AG04449 (cell line): ENCODE measurements at places on chromosomes 11 and 22.

GRCh38 chr11:70063555-70063954 is 14.6 kb upstream of the ANO1 start:
- no peak for DNase-seq

DNA sequence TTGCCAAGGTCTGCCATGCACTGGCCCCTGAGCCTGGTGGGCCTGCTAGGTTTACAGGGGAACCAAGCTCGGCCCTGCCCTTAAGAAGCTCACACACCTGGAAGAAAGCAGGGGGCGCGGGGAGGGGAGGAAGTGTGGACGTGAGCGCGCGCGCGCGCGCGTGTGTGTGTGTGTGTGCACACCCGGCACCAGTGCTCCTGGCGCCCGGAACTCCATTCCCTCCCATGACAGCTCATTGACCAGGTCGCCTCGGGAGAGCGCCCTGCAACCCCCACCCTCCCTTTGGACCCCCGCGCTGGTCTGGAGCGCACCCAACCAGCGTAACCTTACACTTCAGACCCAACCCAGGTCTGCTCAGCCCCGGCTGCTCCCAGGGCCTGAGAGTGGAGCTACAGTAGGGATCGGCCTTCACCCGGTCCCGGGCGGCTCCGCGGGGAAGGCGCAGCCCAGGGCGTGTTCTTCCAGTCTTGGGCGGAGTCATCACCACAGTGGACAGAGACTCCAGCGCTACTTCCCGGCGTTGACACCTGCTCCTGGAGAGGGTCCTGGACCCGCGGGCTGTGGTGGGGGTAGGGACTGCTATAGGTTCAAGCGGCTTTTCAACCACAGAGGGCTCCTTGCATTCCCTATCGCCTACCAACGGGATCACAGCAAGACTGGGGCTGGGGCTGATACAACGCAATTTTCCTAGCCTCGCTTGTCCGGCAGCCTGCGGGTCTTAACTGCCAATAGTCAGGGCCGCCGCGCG is 1.5 kb downstream of the GALNT18 start:
- DNase-seq, result no peak

DNA sequence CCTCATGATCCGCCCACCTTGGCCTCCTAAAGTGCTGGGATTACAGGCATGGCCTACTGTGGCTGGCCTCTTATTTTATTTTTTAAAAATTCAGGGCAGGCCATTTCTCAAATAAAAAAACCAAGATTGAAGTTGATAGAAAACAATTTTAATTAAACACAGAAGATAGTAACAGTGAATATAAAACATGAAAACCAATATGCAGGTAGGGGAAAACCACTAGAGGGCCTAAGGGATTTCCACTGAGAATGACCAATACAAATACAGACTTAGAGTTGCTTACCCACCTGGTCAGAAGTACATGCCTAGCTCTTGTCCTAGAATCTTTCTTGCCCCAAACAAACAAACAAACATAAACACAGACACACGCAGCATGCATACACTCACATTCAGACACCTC is 1.7 kb upstream of the RTCB start:
- no peak for DNase-seq

DNA sequence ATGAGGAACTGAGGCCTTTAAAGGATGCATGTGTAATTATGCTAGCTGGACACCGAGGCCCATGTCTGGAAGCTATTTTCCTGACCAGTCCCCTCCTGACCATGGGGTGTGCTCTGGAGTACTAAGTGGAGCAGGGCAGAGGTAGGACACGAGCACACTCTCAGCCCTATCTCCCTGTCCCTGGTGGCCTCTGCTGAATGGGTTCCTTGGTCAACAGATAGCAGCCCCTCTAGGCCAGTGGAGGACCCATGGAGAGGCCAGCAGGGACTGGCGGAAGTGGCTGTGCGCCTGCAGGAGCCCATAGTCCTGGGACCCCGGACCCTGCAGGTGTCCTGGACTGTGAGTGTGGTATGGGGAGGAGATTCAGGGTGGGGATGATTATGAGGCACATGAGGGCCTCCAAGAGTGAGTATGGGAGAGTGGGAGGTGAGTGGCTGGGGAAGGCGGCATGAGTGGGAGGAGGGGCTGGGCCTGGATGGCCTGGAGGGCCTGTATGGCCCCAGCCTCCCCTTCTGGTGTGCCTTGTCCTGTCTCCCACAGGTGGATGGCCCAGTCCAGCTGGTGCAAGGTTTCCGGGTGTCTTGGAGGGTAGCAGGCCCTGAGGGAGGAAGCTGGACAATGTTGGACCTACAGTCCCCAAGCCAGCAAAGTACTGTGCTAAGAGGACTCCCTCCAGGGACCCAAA is 9.5 kb downstream of the ROBO3 start:
- DNase-seq, result no peak

- DNase-seq, result no peak
Measured at GRCh38 chr11:27210531-27210930, 152.5 kb downstream of the CCDC34 start.

DNA sequence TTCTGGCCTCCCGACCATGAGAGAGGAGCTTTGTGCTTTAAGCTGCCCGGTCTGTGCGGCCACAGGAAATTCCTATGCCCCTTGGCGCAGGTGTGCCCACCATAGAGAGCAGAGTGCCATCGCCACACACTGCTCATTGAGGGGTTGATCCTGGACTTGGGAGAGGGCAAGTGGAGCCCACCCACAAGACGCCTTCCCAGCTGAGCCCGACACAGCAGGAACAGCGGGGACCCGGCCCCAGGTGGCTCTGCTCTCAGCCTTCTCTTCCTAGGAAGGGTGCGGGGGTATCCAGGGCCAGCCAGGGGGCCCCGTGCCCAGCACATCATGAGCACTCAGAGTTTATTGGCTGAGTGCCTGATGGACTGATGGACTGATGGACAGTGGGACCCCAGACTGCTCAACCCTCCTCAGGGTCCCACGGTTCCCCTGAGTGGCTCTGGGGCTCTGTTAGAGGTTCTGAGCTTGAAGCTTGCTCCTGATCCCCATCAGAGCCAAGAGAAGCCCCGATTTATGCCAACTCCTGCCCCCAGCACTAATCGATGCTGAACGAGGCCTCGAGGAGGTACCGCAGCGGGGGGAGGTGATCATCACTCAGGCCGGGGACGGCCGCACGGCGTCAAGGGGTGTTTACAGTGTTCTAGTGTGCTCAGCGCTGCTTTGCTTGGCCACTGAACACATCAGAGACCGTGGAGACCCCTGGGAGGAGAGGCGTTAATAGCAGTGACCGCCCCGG is 13.5 kb upstream of the MRGPRD start:
- DNase-seq, result no peak

DNA sequence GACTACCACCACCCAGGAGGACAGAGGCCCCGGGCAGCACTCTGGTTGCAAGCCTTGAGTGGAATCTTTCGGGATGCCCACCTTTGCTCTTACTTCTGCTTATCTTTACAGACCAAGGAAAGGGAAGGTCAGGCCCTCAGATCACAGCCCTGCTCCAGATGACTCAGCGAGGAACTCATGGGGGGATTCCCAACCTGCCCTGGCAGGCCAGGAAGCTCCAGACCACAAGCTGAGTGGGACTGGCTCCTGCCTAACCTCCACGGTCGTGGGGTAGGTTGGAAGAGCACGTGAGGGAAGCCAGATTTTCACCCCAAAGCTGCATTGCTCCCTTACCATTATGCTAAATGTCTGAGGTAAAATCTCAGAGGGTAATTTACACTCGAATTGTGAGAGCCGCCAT is 11.8 kb downstream of the TBC1D10A start:
- DNase-seq, result no peak

- no peak for DNase-seq
Measured at GRCh38 chr11:32962016-32962415, 53.7 kb upstream of the DEPDC7 start.

DNA sequence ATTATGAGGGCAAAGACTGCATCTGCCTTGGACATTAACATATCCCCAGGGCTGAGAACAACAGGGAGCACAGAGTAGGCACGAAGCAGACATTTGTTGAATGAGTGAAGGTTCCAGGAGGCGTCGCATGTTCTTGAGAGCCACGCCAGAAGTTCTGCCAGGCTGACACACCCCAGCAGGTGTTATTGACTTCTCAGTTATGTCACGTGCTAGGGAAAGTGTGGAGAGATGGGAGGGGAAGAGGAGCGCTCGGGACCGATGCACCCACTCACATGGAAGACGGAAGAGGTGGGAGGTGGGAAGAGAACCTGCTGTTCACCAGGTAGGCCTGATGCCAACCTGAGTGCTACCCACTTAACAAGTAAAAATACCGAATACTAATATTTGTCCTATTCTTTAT is 232.8 kb downstream of the LARGE1 start:
- DNase-seq, result no peak

DNA sequence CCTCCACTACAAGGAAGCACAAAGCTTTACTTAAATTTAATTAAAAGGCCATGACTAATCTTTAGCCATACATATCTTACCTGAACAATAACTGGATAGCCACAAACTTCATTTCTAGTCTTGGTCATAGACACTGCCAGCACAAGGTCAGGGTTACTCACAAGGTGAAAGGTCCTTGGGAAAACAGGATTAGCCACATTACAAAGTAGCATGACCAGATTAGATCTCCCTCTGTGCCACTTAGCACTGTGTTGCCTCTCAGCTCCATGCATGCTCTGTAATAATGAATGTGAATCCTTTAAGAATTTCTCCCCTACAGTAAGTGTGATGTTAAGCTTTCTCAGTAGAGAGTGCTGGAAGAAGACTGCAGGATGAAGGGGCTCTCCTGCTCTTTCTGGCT is 325.1 kb upstream of the MPPED2 start:
- DNase-seq, result no peak

GRCh38 chr22:20234760-20235388 is 33.2 kb downstream of the RTN4R start:
- DNase-seq, result no peak

DNA sequence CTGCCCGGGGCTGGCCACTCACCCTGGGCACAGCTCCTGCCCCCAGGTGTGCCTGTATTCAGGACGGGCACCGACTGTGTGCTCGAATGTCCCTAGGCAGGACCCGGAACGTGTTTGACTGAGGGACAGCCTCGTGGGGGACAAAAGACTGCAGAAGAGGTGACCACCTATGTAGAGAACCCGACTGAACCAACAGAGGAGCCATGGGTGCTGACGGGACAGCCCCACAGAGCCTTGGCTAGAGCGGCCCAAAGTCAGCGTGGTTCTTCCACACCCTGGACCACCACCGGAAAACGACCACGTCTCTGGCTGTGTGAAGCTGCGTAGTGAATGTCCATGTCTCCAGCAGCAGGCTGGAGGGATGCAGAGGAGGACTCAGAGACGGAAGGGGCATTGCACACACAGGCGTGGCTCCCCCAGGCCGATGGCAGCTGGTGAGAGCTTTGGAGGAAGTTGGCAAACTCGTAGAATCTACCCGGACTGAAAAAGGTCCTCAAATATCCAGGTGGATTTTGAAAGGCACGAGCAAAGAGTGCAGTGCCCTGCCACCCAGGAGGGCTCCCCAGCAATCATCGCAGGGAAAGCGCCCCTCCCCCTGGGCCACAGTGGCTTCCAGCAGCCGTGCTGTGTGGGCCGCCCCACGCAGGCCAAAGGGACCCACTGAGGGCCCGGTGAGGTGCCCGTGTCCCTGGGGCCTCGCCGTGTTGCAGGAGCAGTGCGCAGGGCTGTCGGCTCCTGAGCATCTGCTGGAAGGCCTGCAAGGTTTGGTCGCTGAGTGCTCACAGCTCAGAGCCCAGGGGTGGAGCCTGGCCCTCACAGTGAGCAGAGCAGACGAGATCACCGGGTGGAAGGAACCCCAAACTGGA is 17.5 kb upstream of the MUC5B start:
- DNase-seq, result no peak

DNA sequence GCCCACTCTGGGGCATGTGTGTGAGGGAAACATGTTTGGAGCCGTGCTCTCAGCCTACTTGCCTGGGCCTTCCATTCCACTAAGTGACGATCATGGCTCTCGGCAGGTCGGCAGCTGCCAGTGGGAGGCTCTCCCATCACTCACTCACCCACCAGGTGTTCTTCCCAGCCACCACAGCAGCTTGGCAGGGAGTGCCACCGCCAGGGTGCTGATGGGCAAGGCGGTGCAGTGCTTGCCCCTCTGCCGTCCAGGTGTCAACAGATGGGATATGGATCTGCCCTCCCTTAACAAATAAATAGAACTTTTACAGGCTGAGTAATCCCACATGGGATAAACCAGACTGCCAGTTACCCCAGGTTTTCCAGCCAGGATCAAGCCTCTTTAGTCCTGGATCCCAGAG is 205.5 kb upstream of the TMEM45B start:
- no peak for DNase-seq

DNA sequence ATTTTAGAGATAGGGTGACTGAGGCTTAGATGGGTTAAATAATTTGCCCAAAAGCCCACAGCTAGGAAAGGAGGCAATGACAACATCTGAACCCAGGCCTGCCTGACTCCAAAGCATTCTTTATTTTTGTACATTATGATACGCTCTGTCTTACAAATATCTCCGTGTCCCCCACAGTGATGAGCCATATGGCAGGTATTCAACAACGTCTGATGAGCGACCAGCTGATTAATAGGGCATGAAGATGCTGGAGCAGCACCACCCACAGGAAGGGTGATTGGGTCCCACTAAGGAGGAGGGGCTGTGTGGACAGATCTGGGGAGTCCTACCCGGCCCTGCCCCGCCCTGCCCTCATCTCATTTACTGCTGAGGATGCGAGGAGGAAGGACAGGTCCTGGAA is 380.6 kb downstream of the CADM1 start:
- no peak for DNase-seq

DNA sequence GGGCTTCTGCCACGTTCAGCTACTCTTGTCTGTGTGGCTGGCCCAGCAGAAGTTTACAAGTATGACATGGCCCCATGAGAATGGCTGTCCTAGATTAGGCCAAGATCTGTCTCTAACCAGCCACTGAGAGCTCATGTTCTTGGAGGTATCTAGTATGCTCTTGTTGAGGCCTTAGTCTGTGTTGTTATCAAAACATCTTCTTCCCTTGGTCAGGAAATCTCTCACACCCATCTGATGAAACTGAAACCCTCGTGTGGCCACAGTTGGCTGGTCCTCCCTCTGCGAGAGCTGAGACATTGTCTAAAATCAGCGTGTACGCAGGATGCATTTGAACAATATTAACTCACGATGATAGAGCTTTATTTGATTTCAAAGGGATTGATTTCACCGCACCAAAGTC is 109.0 kb upstream of the NNMT start:
- DNase-seq, result no peak

DNA sequence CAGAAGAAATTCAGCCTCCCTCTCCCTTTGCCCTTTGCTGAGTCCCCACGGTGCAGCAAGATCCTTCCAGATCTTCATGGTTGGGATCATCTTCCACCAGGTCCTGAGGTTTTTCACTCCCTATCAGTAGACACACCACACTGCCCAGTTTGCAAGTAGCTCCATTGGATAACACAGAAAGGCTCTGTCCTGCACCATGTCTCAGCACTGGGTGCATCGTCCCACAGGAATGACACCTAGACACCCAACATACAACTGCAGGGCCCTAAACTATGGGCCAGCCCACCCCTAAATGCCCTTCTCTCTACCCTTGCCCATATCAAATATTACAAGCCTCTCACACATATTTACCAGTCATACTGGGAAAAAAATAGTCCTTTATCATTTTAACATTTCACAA is 9.4 kb downstream of the KLHL22 start:
- DNase-seq, result no peak

DNA sequence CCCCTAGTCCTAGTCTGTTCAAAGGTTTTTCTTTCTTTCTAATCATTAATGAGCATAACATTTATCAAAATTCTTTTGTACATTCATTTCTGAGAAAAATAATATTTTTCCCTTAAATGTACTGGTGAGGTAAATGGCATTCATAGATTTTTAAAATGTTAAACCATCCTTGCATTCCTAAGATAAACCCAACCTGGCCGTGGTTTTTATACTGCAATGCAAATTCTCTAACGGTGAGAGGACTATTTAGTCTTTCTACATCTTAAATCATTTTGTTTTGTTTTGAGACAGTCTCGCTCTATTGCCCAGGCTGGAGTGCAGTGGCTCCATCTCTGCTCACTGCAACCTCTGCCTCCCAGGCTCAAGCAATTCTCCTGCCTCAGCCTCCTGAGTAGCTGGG is 40.6 kb downstream of the TRMU start:
- no peak for DNase-seq
